ENCODE measurements at places on chromosomes 1 and 21.
A peak's percentile ranks its signal among the peaks of the same experiment; 100 is the strongest.

DNA sequence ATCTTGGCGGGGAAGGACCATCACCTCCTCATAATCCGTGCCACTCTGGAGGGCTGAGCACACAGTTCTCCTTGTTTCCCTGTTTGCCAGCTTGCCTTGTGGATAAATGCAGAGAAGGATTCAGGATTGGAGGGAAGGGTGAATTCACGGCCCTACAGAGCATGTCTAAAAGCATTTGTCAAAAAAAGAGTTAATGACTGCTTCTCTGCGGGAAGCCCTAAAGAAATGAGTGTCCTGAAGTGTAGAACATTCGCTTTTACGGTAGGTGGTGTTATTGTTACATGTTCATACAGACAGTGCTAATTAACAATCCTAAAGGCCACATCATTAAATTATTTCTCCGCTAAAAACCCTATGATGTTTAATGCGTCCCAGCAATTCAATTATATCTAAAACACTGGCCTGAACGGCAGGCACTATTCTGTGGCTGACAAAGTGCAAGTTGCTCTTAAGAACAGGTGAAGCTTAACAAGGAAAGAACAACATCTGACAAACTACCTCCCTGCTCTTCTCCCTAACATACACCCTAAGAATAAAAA lies 112.3 kb upstream of the NFIA start:
- peak; percentile 69 for DNase-seq

GRCh38 chr1:48233666-48234485 lies 11.4 kb downstream of the SLC5A9 start:
- DNase-seq, result no peak

- DNase-seq, result no peak
Measured at GRCh38 chr1:209645574-209646452, 6.4 kb downstream of the LAMB3 start.

DNA sequence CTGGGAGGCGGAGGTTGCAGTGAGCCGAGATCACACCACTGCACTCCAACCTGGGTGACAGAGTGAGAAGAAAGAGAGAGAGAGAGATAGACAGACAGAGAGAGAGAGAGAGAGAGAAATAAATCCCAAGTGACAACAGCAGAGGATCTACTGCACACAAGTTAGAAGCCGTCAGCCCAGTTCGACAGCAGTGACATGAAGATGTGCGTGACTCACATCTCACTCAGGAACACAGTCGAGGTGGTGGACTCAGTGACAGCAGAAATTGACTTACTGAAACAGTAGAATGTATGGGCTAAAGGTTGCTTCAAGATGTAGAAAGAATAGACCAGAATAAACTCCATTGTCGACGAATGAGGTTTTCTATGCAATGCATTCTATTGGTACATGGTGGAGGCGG lies 77.0 kb upstream of the KRTAP19-8 start:
- no peak for DNase-seq

DNA sequence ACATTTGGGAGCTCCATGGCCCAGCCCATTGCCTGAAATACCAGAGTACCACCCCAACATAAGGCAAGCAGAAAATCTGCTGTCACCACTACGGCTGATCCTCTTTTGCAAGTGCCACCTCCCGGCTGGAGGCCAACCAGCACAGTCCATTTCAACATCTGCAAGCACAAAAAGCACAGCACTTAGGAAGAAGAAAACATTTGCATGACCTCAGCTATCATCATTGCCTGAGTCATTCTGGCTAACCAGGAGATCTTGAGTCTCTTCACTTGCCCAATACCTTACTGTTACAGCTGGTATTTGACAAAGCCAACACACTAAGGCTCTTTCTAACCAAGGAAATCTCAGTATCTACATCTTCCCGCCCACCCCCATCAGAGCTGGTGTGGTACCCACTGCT lies 55.9 kb downstream of the NEK7 start:
- DNase-seq, result no peak

GRCh38 chr21:39900491-39900890 lies 33.3 kb downstream of the PCP4 start:
- DNase-seq, result no peak

DNA sequence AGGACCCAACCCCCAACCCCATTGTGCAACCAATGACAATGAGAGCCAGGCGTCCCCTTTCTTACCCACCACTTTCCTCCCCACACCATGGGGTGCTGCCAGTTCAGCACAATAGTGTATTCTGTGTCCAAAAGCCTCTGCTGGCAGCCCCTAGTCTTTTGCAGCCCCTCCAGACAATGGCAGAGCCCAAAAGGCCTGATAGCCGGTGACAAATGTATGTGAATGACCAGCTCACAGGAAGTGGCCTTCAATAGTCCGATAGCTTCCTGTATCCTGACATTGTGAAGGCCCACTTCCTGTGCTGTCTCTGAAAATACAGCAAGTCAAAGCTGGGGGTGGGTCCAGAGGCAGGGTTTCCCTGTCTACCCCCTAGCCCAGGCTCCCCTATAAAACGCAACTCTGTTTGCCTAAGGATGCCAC lies 16.6 kb downstream of the SMIM12 start:
- no peak for DNase-seq

- DNase-seq, result peak; percentile 91
Measured at GRCh38 chr21:8998946-8999681, 1522.3 kb upstream of the TPTE start.

GRCh38 chr1:4653796-4654725 lies at the start of gene AJAP1:
Gene AJAP1 (plus strand): TSS chr1:4654609. CDS start chr1:4655426, 817 bp downstream.
- no peak for DNase-seq

- no peak for DNase-seq
Measured at GRCh38 chr1:71948561-71948960, 333.8 kb downstream of the NEGR1 start.

DNA sequence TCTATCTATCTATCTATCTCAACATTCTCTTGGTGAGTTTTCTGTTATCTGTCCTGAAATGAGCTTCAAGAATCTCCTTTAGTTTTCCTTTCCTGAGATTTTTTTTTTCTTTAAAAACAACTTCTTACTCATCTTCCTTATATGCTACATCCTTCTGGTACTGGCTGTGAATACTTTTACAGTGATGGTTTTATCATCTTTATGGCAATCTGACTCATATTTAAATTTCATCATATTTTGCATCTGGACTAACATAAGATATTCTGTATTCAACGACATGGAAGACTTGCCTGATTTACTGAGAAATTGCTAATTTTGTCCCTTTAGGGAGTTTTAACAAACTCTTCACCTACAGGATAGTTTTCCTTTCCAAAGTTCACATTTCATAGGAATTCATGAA lies 33.0 kb downstream of the PDE4B start:
- DNase-seq, result no peak

DNA sequence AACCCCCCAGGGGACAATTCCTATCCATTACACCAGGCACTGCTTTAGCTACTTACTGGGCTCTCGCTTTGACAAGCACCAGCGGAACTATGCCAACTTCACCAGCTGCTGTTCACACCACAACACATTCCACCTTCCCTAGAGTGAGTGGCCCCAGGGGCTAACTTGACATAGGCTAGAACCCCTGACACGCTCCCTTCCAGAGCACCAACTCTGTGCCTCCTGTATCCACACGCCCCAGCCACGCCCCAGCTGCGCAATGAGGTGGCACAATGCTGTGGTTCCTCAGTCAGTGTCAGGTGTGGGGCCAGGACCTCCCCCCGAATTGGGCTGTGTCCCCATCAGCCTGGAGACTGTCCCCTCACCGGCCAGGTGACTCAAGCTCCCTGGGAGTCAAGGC lies 11.7 kb upstream of the FGR start:
- DNase-seq, result no peak

DNA sequence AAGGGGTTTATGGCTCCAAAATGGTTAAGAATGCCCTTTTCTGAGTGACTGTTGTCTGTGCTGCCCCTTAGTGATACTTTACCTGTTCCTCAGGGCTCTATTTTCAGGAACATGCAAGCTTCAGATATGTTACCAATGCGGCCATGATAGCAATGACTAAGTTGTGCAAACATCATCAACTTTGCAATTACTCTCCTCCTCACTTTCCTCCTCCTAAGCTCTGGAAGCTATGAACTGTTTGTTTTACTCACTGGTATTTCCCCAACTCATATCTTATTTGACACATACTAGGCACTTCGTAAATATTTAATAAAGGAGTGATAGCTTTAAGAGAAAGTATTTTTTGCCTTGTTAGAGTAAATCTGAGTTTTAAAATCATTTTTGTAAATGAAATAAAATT lies 53.8 kb downstream of the RWDD3 start:
- DNase-seq, result no peak

- no peak for DNase-seq
Measured at GRCh38 chr1:218926631-218927030, 247.0 kb upstream of the LYPLAL1 start.

- peak; percentile 11 for DNase-seq
Measured at GRCh38 chr1:153404768-153405167, 11.6 kb upstream of the S100A7A start.

- DNase-seq, result peak; percentile 45
Measured at GRCh38 chr21:18954441-18954844, 550.9 kb upstream of the TMPRSS15 start.

- DNase-seq, result peak; percentile 80
Measured at GRCh38 chr1:204726478-204726877, 40.9 kb upstream of the LRRN2 start.

GRCh38 chr1:227816750-227817446 lies 1.4 kb downstream of the PRSS38 start:
- DNase-seq, result no peak

DNA sequence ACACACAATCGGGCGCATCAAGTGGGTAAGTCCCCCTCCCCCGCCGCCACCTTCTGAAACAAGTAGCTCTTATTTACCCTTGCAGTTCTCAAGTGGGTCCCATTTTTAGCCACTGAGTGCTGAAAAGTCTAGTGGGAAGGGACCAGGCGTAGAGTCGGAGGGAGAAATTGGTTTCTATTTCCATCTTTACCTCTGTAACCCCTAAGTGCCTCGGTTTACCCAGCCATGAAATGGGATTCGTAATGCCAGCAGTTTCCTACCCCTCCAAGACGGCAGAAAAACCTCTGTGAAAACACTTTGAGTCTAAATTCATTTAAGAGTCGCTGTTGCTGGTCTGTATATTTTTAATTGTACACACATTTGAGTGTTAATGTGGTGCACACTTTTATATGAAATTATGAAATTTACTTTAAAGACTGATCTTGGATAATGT lies 928 bp downstream of the TLCD4 start:
- DNase-seq, result no peak

DNA sequence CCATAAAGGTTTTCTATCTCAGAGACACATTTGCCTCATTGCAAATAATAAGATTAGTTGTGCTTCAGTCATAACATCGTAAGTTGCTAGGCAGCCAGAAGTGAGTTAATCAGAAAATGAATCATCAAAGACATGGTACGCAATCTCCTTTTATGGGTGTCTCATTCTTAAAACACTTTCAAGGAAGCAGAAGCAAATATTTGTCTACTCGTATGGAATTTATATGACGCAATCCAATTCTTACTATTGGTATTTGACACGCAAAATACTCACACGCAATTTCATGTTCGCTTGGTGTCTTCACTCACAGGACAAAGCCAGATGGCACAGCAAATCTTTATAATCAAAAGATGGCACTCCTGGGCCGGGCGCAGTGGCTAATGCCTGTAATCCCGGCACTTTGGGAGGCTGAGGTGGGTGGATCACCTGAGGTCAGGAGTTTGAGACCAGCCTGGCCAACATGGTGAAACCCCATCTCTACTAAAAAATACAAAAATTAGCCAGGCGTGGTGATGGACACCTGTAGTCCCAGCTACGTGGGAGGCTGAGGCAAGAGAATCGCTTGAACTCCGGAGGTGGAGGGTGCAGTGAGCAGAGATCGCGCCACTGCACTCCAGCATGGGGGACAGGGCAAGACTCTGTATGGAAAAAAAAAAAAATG lies 56.4 kb downstream of the HLCS start:
- peak; percentile 50 for DNase-seq

GRCh38 chr1:39102537-39103327 lies 76.6 kb downstream of the NDUFS5 start:
- peak; percentile 89 for DNase-seq

GRCh38 chr1:95117207-95118066 lies at the start of gene TLCD4:
Gene TLCD4 (plus strand): TSS chr1:95117355. CDS start chr1:95143902, 26,547 bp downstream.
- peak; percentile 61 for DNase-seq

DNA sequence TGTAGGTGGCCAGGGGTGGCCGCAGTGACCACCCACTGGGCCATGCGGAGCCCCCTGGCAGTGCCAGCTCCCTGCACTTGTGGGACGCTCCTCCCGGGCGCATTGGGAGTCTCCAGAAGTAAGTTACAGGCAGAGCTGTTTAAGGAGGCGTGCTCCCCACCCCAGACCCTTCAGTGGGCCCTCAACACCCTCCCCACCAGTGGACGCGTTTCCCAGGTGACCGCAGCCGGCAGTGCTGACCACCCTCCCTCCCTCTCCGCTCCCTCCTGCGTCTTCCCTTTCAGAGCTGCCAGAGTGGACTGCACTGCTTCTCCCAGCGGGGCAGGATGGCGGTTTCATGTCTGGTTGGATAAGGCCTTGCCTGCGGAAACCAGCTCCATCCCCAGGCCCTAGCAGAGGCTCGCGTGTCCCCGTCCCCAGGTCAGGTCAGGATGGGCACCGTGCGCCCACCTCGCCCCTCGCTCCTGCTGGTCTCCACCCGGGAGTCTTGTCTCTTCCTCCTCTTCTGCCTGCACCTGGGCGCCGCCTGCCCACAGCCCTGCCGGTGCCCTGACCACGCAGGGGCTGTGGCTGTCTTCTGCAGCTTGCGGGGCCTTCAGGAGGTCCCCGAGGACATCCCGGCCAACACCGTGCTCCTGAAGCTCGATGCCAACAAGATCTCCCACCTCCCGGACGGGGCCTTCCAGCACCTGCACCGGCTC lies 1.1 kb downstream of the LRRC3 start:
- DNase-seq, result no peak
